ENCODE measurements at places on chromosomes 2 and 18. TPM values are rescaled to one million over a fixed set of nuclear protein-coding genes. Genes with fewer than 3 reads are reported as not detected.
A peak's percentile ranks its signal among the peaks of the same experiment; 100 is the strongest.

Gene PDE1A
- 0.31 TPM for total RNA-seq

Gene PLCL1
- not detected for total RNA-seq

Gene SOX11
- total RNA-seq: 48.9 TPM

Gene SKOR2
- total RNA-seq: 0.18 TPM

Gene TDRD15
- 0.27 TPM for total RNA-seq

- H3K27ac ChIP-seq: peak overlapping the region; percentile 76
- no peak overlapping the region for H3K4me3 ChIP-seq
- H3K36me3 ChIP-seq: no peaks in the 10 kb centered on the region
Measured at GRCh38 chr2:234789556-234790325, 162.1 kb upstream of the SH3BP4 start.

GRCh38 chr2:11437602-11438001 is 28.4 kb downstream of the E2F6 start:
- no peak overlapping the region for H3K4me3 ChIP-seq
- no peaks in the 10 kb centered on the region for H3K27me3 ChIP-seq
- no peak for DNase-seq
- H3K27ac ChIP-seq: no peak overlapping the region
- H3K36me3 ChIP-seq: peaks cover 49% of the 10 kb centered on the region
- no peaks in the 10 kb centered on the region for H3K4me1 ChIP-seq

- H3K27me3 ChIP-seq: no peaks in the 10 kb centered on the region
- peaks cover 20% of the 10 kb centered on the region for H3K36me3 ChIP-seq
- H3K27ac ChIP-seq: no peak overlapping the region
- DNase-seq: no peak
- no peak overlapping the region for H3K4me3 ChIP-seq
Measured at GRCh38 chr2:160268151-160268781, 68.2 kb upstream of the ITGB6 start.

GRCh38 chr2:159647667-159648066 is 31.3 kb upstream of the BAZ2B start:
- no peak overlapping the region for H3K4me3 ChIP-seq
- H3K27ac ChIP-seq: no peak overlapping the region
- no peaks in the 10 kb centered on the region for H3K4me1 ChIP-seq
- no peaks in the 10 kb centered on the region for H3K36me3 ChIP-seq
- DNase-seq: no peak

Measured in endodermal cell (in vitro differentiated cells).